Panc1 (cell line): ENCODE measurements at places on chromosomes 12 and 14.

GRCh38 chr14:36580856-36581831 lies 1.3 kb downstream of the NKX2-8 start:
- DNase-seq, result no peak

GRCh38 chr14:93331002-93331727 lies 1.7 kb downstream of the BTBD7 start:
- DNase-seq, result no peak

DNA sequence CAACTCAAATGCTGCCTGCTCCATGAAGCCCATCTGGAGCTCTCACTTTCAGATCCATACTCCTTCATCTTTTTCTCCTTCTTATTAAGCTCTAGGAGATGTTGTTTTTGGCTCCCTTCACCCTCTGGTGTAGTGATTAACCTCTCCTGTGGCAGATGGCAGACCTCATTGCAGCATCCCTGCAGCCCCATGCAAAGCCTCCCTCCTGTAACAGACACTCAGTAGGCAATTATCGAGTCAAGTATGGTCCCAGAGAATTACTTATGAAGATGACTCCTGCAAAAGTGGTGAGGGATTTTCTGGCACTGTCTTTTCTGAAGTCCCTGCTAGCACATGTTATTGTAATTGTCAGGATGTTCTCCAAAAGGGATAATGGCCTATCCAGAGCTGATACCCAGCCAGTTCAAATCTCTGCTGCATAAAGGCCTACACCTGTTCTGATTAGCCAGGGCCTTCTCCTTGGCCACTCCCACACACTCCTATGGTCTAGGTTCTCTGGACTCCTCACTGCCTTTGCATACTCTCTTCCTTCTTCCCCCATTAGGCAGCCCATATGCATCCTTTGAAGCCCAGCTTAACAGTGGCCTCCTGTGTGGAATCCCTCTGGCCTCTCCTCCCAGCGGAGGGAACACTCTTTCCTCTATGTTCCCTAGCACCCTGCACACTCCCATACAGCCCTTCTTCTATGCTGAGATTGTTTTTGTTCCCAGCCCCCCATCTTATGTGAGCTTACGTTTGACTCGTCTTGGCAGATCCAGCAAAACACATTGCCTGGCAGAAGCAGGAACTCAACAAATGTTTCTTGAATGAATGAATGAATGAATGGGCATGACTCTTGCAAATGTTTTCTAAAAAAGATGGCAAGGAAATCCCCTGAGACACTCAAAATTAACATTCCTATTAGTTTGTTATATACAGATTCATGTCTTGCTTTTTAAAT lies 43.9 kb upstream of the MDM1 start:
- no peak for DNase-seq

- peak; percentile 52 for DNase-seq
Observed at GRCh38 chr14:20679907-20680306, 4.5 kb upstream of the RNASE4 start.

DNA sequence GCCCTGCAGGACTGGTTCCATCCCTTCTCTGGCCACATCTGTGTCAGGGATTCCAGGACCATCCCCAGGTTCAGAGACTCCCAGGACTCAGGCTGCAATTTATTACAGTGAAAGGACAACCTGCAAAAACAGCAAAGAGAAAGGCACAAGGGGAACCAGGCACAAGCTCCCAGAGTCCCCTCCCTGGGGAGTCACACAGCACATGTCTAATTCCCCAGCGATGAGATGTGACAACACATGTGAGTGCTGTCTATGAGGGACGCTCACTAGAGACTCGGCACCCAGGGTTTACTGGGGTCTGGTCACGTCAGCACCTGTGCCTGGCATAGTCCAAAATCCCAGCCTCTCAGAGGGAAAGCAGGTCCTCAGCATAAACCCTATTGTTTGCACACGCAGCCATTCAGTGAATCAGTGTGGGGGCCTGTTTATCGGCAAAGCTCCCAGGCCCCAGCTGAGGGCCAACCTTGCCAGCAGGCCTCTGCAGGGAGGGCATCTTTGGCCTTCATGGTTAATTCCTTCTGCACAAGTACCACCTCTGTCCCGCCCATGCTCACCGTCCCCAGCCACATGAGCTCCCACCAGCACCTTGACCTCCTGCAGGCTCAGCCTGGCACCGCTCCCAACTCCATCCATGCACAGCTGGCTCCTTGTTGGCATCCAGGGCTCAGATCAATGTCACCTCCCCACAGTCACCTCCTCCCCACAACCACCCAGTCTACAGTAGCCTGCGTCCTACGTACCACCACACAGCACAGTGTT lies 198.9 kb upstream of the SFSWAP start:
- no peak for DNase-seq
